ENCODE measurements at places on chromosomes 7 and 10.

DNA sequence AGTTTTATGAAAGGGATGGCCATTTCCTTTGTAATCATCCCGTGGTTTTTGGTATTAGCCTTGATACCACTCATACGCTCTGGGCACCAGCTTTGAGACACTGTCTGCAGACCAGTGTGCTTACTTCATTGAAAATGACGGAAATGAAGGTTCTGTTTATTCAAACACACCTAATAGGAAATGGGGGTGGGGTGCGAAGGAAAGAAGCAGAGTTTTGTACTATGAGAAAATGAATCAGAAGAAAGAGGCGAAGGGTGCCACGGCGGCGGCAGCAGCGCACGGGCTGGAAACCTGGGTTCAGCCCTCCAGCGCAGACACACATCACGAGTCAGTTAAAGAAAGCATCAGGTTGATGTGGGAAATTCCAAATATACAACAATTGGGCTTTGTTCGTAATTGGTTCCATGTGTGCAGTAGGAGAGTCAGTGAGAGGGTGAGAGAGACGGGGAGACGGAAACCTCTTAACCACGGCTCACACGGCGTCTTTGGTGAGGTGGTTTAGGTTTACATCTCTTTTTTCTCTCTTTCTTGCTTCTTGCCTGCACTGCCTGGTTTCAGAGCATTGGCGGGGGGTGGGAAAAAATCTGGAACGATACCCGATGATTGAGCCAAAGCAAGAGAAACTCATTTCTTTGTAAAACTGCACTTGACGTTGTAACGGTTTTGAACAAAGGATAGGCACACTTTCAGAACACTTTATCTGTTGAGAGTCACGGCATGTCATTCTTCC, 321.2 kb downstream of the FRMD4A start:
- DNase-seq, result no peak

- no peak for DNase-seq
Measured at GRCh38 chr10:107803546-107803945, 639.0 kb upstream of the SORCS1 start.

GRCh38 chr10:127444155-127444554, 105.0 kb upstream of the NPS start:
- DNase-seq, result no peak

GRCh38 chr10:21860718-21861117, 142.8 kb downstream of the DNAJC1 start:
- DNase-seq, result peak; percentile 66

DNA sequence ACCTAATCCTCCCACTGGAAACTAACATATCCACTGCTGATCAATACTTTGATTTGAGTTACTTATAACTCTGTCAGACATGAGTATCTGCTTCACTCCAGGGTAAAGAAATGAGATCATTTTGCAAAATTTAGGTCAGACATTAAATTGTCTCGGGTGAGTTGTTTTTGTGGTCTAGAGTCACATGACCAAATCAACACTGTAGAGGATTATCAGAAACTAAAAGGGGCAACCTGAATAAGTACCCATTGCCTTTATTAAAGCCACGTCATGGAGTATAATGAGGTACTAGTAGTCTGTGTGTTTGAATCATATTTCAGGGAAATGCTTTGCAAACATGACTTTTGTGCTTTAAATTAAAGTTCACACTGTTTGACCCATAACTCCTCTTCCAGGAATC, 107.7 kb upstream of the ADO start:
- no peak for DNase-seq

GRCh38 chr10:9451211-9451773, 1396.8 kb downstream of the GATA3 start:
- DNase-seq, result no peak

- DNase-seq, result no peak
Measured at GRCh38 chr10:119119400-119119799, 15.5 kb downstream of the DENND10 start.

GRCh38 chr10:103555325-103555649, 61.8 kb downstream of the NEURL1 start:
- DNase-seq, result no peak

GRCh38 chr10:101960879-101961395, 95.0 kb downstream of the ARMH3 start:
- DNase-seq, result no peak

- no peak for DNase-seq
Measured at GRCh38 chr7:66583490-66584110, 45.1 kb upstream of the KCTD7 start.

GRCh38 chr10:11823122-11823988, at the start of gene PROSER2:
TSS of gene PROSER2 (plus strand) at chr10:11823356. CDS start at chr10:11852078, 28,722 bp downstream.
- DNase-seq, result peak; percentile 55

DNA sequence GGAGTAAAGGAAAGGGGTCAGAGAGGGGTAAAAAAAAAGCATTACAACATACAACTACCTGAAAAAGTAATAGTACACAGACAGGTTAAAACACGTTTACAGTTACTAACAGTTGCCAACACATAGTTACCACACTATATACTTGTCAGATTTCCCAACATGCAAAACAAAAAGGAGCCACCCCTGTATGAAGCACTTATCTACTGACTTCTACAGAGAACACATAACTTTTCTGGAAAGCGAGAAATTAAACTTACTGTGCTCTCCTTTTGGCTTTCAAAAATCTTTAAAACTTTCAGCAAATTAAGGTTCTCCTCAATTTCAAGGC, 2.1 kb downstream of the ABI1 start:
- no peak for DNase-seq

- no peak for DNase-seq
Measured at GRCh38 chr7:51644216-51644615, 327.6 kb upstream of the COBL start.

- DNase-seq, result peak; percentile 96
Measured at GRCh38 chr7:107169120-107170050, 582 bp downstream of the HBP1 start.

- no peak for DNase-seq
Measured at GRCh38 chr10:58741673-58742072, 229.0 kb downstream of the BICC1 start.

DNA sequence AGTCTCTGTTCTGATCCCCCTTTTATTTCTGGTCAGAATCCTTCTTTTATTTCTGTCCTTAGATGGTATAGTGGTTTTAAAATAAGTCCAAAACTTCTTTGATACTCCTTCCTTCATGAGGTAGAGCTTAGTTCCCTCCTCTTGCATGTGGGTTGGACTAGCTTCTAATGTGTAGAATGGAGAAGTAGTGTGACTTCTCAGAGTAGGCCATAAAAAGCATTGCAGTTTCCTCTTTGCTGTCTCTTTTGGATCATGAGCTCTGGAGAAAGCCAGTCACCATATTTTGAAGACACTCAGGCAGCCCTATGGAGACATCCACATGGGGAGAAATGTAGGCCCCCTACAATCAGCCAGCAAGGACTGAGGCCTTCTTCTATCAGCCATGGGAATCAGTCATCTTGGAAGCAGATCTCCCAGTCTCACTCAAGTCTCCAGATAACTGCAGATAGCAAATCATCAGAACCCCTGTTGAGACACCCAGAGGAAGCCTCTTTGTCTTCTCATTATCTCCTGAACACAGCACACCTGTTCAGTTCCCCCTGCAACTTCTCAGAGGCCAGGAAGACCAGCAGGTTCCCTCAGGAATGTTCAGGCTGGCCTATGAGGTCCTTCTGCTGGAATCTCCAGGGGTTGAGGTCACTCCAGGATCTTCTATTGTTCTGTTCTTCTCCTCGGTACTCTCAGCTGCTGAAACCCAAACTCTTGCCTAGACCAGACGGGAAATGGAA, 511.9 kb upstream of the ZMIZ1 start:
- peak; percentile 74 for DNase-seq

DNA sequence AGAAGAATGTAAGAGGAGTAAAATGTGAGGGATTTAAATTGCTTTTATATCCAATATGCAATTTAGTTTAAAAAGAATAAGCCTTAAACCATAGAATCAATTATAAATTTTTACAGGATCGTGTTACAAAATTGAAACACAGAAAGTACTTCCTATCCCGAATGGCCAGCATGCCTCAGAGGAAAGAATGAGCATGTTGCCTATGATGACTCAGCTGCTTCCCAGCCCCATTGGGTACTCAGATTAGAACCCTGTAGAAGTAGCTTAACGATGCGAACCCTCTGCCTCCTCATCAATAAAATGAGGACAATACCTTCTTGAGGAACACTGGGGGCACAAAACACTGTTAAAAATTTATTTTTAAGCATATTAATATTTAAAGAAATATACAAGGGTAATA, 113.4 kb upstream of the CDK1 start:
- DNase-seq, result no peak

DNA sequence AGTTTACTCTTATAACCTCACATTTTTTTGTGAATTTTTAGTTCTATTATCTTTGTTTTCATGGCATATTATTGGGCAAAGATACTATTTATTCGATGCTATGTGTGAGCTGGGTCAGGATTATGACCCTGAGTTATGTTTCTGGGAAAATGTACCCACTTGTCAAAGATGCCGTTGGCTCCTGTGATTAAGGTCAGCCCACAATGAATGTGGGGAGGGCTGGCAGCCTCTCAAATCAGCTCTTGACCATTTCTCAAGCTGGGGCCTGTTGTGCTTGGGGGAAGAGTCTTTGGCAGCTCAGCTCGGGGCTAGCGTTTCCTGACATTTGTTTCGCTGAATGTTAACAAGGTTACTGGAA, 97.5 kb downstream of the TCF7L2 start:
- no peak for DNase-seq

GRCh38 chr10:124916098-124916584, 25.8 kb upstream of the ZRANB1 start:
- peak; percentile 18 for DNase-seq

GRCh38 chr7:98303906-98304305, 22.4 kb downstream of the BRI3 start:
- DNase-seq, result no peak

- DNase-seq, result no peak
Measured at GRCh38 chr10:14678637-14679036, 96.1 kb downstream of the FAM107B start.

GRCh38 chr10:70816220-70816894, 609 bp downstream of the SGPL1 start:
- DNase-seq, result peak; percentile 92

GRCh38 chr7:79735012-79735411, 281.5 kb upstream of the MAGI2 start:
- no peak for DNase-seq

DNA sequence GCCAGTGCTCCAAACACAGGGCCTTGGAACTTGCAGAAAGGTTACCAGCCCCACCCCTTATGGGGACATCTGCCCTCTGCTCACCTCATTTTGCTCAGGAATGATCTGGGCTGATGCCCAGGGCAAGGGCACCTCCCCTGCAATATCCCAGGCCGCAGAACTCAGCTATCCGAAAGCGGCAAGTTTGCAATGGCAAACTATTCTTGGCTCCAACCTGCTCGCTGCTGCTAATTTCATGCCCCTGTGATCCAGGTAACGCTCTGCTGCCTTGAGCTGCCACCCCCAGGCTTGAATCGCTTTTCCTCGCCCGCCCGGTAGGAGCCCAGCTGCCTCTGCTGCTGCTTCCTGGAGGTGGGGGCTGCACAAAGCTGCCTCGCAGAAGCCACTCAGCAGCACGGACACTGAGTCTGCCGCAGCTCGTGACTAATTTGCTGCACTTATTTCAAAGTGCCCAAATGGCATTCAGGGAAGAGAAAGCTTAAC, 18.2 kb downstream of the SLC29A3 start:
- DNase-seq, result no peak

DNA sequence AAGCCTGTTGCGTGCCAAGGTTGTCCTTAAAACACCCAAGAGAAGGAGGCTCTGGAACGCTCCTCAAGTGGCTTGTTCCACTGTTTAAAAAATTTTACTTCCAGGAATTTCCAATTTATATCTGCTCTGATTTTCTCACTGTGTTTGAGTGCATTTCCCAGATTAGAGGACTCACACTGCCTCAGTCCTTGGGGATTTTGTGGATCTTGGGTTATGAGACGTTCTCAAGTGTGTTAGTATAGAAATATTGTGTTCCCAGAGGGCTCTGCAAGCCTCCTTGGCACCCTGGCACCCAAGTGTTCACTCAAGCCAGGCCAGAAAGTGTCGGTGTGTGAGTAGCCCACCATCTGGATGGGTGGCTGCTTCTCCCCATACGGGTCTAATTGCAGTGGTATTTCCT, 192.2 kb downstream of the SNX10 start:
- DNase-seq, result no peak

DNA sequence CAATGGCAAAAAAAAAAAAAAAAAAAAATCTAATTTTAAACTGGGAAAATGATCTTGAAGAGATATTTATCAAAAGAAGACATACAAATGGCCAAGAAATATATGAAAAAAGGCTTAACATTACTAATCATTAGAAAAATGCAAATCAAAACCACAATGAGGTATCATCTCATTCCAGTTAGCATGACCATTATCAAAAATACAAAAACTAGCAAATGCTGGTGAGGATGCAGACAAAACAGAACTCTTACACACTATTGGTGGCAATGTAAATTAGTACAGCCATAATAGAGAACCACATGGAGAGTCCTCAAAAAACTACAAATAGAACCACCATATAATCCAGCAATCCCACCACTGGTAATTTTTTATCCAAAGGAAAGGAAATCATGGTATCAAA, 489.6 kb downstream of the TNS3 start:
- no peak for DNase-seq

DNA sequence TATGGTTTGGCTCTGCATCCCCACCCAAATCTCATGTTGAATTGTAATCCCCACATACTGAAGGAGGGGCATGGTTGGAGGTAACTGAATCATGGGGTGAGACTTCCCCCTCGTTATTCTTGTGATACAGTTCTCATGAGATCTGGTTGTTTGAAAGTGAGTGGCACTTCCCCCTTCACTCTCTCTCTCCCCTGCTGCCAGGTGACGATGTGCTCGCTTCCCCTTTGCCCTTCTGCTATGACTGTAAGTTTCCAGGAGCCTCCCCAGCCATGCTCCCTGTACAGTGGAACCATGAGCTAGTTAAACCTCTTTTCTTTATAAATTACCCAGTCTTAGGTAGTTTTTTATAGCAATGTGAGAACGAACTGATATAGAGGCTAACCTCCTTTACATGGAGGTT, 16.6 kb downstream of the PLPP4 start:
- no peak for DNase-seq

DNA sequence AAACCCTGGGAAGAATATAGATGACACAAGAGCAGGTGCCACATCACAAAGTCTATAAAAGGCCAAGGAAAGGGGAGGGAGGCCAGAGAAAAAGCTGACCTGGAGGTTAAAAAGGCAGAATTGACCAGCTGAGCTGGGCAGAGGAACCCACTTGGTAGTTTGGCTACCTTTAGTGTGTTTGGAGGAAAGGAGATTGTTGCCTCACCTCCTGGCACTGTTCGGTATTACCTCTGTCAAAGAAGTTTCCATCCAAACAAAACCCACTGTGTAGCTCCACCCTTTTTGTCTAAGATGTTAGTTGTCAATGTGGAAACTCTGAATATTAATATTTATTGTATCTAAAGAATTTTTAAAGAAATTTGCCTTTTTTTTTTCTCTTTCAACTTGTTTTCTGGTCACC, 23.4 kb downstream of the ENTPD7 start:
- DNase-seq, result no peak

GRCh38 chr7:41568135-41568534, 134.8 kb downstream of the INHBA start:
- no peak for DNase-seq

DNA sequence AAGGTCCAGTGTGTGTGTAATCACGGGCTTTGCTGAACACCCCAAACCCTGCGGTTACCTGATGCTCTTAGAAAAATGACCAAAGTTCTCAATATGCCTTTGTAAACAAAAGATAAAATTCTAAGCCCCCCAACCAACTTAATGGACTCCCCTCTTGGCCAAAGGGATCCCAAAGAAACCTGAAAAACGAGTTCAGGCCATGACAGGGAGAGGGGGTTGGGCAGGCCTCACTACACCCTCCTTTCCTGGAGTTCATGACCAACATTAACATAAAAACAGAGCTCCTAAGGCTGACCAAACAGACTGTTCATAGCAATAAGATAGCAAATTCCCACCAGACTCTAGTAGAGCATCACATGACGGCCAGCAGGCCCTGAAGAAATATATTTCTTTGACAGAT, 3.0 kb upstream of the VIPR2 start:
- DNase-seq, result no peak
